Stimulated activated CD4-positive, alpha-beta T cell treated with anti-CD3 and anti-CD28 coated beads, TNF-alpha, amount 100 ng/mL, for 1 hour (primary cell): ENCODE measurements at places on chromosomes 12 and 14.

GRCh38 chr14:106417224-106418049 is 891.1 kb downstream of the TMEM121 start:
- DNase-seq, result peak; percentile 91

GRCh38 chr12:80892597-80893445 is 44.9 kb downstream of the LIN7A start:
- DNase-seq, result no peak

DNA sequence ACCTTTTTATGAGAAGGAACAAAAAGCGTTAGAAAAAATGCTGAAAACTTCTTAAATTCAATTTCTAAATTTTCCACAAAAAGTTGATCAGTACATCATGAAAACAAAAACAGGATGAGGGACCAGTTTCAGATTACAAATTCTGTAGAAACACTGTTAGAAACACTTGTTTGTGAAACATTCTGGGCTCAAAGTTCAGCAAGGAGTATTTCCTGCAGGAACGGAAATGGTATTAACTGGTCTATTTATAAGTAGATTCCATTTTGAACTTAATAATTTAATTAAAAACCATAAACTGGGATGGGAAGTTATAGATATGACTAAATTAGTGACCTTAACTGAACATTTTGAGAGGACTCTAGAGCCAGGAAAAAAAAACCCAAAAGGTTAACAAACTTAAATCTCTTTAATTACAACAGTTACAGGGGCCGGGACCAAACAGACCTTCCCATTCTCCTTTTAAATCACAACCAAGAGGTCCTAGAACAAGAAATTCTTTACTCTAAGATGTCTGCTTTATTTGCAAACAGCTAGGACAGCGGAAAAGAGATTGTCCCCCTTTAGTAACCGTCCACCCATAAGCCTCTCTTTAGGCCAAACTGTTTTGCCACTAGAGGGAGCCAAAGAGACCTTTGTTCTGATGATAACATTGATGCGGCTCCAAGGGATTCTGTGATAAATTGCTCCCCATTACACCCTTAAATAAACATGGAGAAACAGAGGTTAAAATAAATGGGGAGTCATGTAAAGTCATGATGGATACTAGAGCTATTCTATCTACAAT is 69.0 kb upstream of the RERGL start:
- peak; percentile 0 for DNase-seq

GRCh38 chr14:29803045-29803444 is 124.6 kb downstream of the PRKD1 start:
- DNase-seq, result no peak
